Spleen (tissue), 13 donors: ENCODE measurements at places on chromosomes 11 and 22. TPM values are rescaled to one million over a fixed set of nuclear protein-coding genes. Genes with fewer than 3 reads are reported as not detected.

The KBTBD3 gene
- 3.7 TPM for polyA plus RNA-seq

The CACNA1I gene
- polyA plus RNA-seq, result 0.43 TPM

The MMP27 gene
- polyA plus RNA-seq, result not detected

The OR2AT4 gene
- not detected for polyA plus RNA-seq

The IRAG1 gene
- 2.8 TPM for polyA plus RNA-seq

The KCNJ11 gene
- polyA plus RNA-seq, result 0.79 TPM

The TRPM5 gene
- 0.28 TPM for polyA plus RNA-seq

The UQCR10 gene
- polyA plus RNA-seq, result 174 TPM

The CEND1 gene
- polyA plus RNA-seq, result not detected

The SMIM38 gene
- 0.02 TPM for polyA plus RNA-seq

The MTMR2 gene
- 9.5 TPM for polyA plus RNA-seq

The OR5L2 gene
- polyA plus RNA-seq, result not detected

The BEST1 gene
- 4.3 TPM for polyA plus RNA-seq

The SERHL2 gene
- polyA plus RNA-seq, result 2.6 TPM

The CYP2D6 gene
- 3.5 TPM for polyA plus RNA-seq

The TOB2 gene
- polyA plus RNA-seq, result 17.1 TPM

The LDHAL6A gene
- polyA plus RNA-seq, result not detected

The APOA5 gene
- not detected for polyA plus RNA-seq

The TSSK2 gene
- polyA plus RNA-seq, result not detected

The DEPDC5 gene
- 9.6 TPM for polyA plus RNA-seq

The SIK3 gene
- 11.1 TPM for polyA plus RNA-seq

The IRF7 gene
- 52.3 TPM for polyA plus RNA-seq

The OR9Q1 gene
- polyA plus RNA-seq, result not detected

The GUCY1A2 gene
- polyA plus RNA-seq, result 0.59 TPM

The DAGLA gene
- polyA plus RNA-seq, result 1.2 TPM

The IL18BP gene
- polyA plus RNA-seq, result 13.8 TPM
